ENCODE measurements at places on chromosomes 12 and 14.

GRCh38 chr12:75587340-75588106 is 76.1 kb upstream of the KRR1 start:
- DNase-seq, result no peak

DNA sequence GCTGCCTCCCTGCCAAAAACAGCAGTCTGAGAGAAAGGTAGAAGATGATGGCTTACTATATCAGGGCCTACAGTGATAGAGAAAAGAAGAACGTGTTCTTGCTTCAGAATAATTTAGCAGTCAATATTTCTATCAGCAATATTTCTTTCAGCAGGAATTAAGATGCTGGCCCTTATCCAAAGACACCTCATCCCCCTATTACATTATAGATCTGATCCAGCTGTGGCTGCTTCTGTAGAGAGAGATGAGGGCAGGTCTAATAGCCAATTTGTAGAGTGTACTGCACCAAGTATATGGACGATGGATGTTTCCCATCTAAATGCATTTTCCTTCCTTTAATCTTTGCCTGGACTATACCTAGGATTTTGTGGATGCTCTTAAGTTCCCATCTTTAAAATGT is 451.7 kb downstream of the NPAS3 start:
- no peak for DNase-seq

GRCh38 chr12:90953956-90954421 is 987 bp downstream of the CCER1 start:
- DNase-seq, result no peak

- no peak for DNase-seq
Measured at GRCh38 chr12:80413462-80413861, 30.6 kb upstream of the PTPRQ start.

Data from D341Med (cell line).